SK-N-MC (cell line): ENCODE measurements at places on chromosomes 3 and 15.

GRCh38 chr15:38323895-38324294 is 71.3 kb downstream of the SPRED1 start:
- no peak for DNase-seq

DNA sequence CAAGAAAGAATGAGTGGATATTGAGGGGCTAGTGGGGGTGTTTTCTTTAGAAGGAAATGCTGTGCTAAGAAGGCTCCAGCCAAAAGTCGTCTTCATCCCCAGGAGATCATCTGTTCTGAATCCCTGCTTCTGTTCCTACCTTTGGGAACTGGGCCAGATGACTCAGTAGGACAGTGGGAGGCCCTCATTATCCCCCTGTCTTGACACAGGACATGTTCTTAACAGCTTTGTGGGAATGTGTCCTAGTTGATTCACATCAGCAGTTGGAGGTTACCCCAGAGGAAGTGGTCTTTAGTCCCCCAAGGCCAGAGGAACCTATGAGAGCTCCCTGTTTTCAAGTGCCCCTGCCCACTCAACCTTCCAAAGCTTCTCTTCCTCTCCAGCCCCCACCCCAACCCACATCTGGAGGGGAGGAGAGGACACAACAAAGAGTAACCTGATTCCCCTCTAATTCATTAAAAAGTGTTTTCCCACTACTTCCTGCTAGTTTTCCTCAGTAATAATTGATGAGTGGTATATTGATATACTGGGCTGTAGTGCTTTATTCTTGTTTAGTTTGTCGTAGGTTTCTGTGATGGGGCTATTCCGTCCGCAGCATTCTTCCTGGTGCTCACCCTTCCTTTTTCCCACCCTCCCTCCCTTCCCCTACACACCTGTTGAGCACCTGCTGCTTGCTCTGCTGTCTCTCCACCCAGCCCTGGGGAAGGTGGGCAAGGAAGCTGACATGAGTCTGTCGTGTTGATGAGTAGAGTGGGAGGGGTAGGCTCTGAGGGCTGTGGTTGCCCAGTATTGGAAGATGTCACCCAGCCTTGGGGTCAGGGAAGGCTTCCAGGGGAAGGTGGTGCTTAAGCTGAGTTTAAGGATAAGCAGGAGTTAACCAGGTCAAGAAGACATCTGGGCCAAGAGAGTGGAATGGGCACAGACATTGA is 9.3 kb downstream of the PXYLP1 start:
- DNase-seq, result no peak

- DNase-seq, result no peak
Measured at GRCh38 chr3:93923006-93923405, 50.7 kb downstream of the PROS1 start.

GRCh38 chr3:62169906-62170660 is 203.3 kb downstream of the FEZF2 start:
- no peak for DNase-seq

GRCh38 chr3:186184021-186184420 is 75.1 kb upstream of the ETV5 start:
- DNase-seq, result no peak

DNA sequence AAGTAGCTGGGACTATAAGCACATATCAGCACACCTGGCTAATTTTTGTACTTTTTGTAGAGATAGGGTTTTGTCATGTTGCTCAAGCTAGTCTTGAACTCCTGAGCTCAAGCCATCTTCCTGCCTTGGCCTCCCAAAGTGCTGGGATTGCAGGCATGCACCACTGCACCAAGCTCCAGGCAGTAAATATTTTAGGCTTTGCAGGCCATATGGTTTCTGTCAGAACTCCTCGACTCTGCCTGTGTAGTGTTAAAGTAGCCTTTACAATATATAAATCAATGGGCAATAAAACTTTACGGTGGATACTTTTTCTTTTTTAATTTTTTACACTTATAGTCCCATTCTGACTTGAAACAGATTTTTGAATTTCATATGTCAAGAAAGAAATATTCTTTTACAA is 41.6 kb downstream of the DAG1 start:
- no peak for DNase-seq

DNA sequence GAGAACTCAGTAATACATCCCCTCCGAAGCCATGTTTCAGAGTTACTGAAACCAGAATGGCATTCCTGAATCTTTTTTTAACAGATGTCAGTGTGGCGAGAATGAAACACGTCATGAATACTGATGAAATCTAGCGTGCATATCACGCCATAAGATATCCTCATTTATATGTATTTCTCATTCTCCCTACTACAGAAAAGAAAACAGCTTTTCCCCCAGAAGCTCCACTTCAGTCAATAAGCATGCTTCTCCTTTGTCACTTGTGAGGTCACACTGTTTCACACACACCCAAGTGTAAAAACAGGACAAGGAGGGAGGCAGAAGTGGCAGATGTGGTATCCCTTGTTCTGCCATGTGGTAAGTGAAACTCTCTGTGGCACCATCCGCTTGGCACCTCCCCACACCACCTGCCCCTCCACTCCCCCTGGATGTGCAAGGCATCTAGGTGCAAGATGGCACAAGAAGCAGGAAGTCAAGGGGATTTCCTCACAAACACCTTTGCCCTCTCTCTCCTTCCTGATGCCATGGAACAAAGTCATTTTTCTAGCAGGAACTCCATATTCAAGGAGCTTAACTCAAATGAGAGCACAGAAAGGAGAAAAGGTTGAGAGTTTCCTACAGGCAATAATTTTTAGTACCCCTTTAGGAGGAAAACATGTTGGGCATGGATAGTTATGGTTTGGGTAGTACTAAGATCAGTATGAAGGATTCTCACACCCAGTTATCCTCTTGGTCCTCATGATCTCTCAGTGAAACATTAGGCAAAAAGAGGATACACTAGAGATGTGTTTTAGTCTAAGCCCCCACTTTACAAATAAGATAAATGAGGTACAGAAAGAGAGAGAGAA is 47.5 kb upstream of the FRMD4B start:
- DNase-seq, result no peak

DNA sequence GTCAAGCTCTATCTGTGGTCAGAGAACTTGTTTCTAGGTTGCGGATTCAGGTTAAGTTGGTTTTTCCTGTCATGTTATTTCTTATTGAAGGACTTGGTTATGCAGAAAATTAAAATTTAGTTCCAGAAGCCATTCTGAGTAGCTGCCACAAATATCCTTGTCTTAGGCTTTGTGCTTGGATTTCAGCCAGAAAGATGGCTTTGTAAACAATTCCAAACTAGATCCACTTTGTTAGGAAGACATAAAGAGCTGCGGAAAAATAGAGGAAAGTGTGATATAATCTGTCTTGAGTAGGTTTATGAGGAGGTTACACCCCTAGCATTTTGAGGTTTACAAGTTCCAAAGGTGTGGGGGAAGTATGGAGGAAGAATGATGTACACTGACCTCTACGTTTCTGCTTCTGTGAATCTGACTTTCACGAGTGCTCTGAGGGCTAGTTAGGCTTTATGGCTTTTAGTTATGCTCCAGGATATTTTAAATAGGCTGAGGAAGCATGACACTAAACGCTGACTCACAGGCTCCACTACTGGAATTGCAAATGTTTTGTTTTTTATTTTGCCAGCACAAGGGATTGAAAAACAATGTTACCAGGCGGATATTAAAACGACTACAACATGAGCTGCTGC is 46.3 kb upstream of the UTS2B start:
- DNase-seq, result peak; percentile 22

- DNase-seq, result no peak
Measured at GRCh38 chr3:153835540-153835939, 285.6 kb upstream of the ARHGEF26 start.

- DNase-seq, result peak; percentile 99
Measured at GRCh38 chr3:169244119-169244864, 419.2 kb downstream of the MECOM start.

GRCh38 chr3:76438971-76439370 is 600.9 kb upstream of the ROBO2 start:
- no peak for DNase-seq

DNA sequence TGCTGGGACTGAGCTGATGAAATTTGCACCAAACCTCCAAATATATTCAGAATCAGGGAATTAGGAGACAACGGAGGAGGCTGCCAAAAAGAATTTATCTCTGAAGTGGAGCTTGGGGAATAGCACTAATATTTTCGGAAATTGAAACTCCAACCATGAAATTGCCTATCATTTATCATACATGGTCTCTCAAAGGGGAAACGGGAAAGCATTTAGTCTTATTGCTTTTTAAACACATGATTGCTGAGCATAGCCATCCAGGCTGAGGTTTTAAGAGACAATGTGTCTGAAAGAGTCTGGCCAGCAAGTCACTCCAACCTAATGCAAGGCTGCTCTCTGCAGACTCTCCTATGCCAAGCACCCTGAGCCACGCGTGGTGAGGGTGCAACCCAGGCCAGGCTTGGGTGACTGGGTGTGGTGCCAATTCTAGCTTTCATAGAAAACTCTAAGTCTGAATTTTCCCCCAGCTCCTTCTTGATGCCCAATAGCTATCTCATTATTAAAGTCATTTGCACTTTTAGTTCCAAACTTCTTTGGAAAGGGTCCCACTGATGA is 200.2 kb downstream of the RPLP1 start:
- DNase-seq, result no peak

- no peak for DNase-seq
Measured at GRCh38 chr3:11095932-11096265, 58.4 kb upstream of the HRH1 start.

GRCh38 chr15:90230071-90230494 is 3.7 kb downstream of the CIB1 start:
- DNase-seq, result no peak

DNA sequence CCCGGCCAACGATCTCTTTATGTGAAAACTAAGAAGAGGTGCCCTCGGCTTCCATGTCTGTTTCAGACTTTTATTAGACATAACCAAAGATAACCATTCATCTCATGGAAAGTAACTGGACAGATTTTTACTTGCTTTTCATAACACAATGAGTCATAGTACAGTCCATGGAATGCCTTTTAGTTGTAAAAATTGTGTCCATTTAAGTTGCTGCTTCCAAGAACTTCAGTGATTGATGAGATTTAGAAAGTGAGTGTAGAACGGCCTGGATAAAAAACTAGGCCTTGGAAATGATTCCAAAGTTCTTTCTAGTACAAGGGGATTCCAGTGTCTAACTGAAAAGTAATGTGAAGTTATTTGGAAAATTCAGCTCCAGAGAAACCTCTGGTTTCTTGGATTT is 10.8 kb downstream of the EIF2AK4 start:
- DNase-seq, result no peak

GRCh38 chr15:43518197-43518761 is 871 bp downstream of the MAP1A start:
- no peak for DNase-seq

GRCh38 chr3:194905696-194906095 is 220.0 kb downstream of the FAM43A start:
- no peak for DNase-seq

DNA sequence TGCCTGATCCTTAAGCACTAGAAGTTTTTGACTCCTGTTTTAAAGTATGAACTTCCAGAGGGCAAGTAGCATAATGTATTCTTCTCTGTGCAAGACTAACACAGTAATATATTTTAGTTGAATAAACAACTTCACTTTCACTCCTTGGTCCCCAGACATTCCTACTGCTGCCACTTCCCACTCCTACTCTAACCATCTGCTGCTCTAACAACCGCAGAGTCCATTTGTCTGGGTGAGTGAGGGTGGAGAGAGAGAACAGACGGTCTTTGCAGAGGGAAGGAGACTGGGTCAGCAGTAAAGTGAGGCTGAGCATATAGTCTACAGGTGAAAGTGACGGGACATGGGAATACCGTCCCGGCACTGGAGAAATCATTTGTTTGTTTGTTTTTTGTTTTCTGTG is 301.0 kb upstream of the SLCO3A1 start:
- DNase-seq, result no peak

DNA sequence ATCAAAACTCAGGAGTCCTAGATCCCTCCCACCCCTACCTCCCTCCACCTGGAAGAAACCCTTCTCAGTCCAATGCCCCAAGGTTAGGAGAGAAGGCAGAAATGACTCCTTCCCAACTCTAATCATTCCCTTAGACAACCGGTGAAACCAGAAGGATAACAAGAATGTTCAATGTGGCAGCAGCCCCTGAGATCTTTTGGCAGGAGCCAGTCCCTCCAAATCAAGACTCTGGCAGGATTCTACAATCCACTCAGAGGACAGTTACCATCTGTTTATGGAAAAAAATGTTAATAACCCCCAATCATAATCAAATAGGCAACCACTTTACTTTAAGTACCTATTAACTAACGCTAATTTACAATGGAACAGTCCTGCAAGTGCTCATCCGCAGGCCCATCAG is 136.5 kb downstream of the NTRK3 start:
- no peak for DNase-seq

DNA sequence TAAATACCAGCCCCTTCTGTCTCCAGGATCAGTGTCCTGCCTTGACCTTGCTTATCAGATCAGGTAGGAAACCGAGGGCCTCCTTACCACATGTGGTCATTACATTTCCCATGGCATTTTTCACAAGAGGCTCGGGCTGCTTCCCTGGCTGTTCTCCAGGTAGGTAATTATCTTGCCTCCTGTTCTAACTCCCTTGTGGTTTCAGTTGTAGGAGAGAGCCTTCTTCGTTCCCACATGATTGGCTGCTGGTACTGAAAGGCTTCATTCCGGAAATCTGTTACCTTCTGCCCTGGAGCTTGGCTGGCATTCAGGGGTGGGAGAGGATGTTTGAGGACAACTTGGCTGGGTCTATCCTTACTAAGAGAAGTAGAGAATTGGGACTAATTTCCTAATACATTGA is 46.8 kb upstream of the RORA start:
- no peak for DNase-seq

GRCh38 chr3:104102386-104102785 is 1264.3 kb upstream of the ALCAM start:
- peak; percentile 52 for DNase-seq

- DNase-seq, result no peak
Measured at GRCh38 chr15:77974098-77974414, 103.5 kb downstream of the TBC1D2B start.

GRCh38 chr15:58043192-58043903 is 22.2 kb downstream of the ALDH1A2 start:
- no peak for DNase-seq
